ENCODE measurements at places on chromosomes 13 and 19.

DNA sequence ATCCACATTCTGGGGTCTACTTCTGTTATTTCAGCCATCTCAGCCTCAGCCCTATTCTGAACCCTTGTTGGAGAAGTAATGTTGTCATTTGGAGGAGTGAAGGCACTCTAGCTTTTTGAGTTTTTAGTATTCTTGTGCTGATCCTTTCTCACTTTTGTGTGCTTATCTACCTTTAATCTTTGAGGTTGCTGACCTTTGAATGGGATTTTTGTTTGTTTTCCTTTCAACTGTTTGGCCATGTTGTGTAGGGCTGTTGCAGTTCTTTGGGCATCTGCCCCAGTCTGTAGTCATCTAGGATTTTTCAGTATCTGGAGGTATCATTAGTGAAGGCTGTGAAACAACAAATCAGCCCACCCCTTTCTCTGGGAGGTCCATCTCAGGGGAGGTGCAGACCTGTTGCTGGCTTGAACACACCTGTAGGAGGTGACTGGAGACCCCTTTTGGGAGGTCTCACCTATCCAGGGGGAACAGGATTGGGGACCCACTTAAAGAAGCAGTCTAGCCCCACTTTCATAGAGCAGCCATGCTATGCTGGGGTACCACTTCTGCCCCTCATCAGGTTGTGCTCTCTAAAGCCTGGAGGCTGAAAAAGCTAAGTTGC, 1391.4 kb downstream of the UQCRFS1 start:
- no peak for DNase-seq

GRCh38 chr19:32238076-32238475, 107.3 kb upstream of the ZNF507 start:
- peak; percentile 11 for DNase-seq

DNA sequence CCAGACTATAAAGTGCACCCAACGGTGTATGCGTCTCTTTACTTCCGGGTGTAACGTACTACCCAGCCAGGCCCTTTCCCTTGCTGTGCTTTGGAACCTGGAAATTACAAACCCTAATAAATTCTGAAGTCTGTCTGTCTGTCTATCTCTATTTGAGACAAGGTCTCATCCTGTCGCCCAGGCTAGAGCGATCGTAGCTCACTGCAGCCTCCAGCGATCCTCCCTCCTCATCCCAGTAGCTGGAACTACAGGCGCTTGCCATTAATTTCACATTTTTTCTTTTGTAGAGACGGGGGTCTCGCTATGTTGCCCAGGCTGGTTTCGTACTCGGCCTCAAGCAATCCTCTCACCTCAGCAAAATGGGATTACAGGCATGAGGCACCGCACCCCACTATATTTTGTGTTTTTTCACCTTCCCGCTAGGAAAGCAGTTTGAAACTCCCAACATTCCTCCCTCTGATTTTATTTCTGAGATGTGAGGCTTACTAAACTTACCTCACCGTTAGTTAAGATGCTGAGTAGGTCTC, 469 bp upstream of the RNF6 start:
- no peak for DNase-seq

DNA sequence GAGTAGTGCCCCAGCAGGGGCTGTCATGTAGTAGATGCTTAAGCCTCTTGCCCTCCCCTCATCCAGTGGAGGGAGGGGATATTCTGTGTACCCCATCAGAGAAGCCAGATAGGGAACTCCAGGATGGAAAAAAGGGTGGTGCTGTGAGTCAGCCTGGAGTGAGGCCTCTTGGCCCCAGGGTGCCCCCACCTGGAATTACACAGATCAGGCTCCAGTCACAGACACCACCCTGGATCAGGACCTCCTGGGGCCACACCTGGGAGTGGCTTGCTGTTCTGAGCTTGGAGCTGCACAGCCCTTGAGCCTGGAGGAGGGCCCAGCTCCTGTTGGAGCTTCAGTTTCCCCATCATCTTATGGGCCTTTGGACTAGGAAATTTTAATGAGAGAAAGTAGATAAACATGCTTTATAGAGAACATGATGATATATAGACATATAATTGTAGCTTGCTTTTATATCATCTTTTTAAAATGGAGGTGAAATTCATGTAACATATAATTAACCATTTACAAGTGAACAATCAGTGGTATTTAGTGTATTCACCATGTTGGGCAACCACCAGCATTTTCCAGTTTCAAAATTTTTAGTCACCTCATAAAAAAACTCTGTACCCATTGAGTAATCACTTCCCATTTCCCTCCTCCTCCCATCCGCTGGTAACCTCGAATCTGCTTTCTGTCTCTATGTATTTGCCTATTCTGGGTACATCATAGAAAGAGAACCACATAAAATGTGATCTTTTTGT, 24.6 kb downstream of the CYP4F22 start:
- peak; percentile 83 for DNase-seq

GRCh38 chr13:97582170-97582569, 148.2 kb downstream of the RAP2A start:
- DNase-seq: peak; percentile 52

DNA sequence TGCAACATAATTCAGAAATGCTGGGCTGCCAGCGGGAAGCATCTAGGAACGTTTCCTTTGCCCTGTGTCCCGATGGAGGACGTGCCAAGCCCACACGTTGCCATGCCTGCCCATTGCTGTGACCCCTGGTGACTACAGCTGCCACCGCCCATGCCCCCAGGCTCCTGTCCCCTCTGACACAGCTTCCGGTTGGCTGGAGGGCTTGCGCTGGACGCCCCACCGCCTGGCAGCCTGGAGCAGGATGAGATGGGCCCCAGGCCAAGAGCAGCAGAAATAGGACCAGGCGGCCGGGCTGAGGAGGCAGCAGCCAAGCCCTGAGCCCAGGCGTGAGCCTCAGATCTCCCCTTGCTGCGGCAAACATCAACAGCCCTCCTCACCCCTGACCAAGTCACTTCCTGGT, 125.9 kb downstream of the COL4A2 start:
- DNase-seq: no peak

- DNase-seq: peak; percentile 40
These were observed 904 bp upstream of the SIGLEC9 start for GRCh38 chr19:51123802-51124201.

- no peak for DNase-seq
These were observed 1.7 kb downstream of the FPR1 start for GRCh38 chr19:51749979-51750378.

- no peak for DNase-seq
These were observed 4.7 kb downstream of the LENG1 start for GRCh38 chr19:54154603-54155345.

GRCh38 chr19:53909471-53910169, 542 bp downstream of the CACNG7 start:
- DNase-seq: no peak

- peak; percentile 85 for DNase-seq
These were observed 4.1 kb upstream of the EML2 start for GRCh38 chr19:45643024-45643926.

- DNase-seq: no peak
These were observed 1.9 kb upstream of the SDHAF1 start for GRCh38 chr19:35992907-35993765.

DNA sequence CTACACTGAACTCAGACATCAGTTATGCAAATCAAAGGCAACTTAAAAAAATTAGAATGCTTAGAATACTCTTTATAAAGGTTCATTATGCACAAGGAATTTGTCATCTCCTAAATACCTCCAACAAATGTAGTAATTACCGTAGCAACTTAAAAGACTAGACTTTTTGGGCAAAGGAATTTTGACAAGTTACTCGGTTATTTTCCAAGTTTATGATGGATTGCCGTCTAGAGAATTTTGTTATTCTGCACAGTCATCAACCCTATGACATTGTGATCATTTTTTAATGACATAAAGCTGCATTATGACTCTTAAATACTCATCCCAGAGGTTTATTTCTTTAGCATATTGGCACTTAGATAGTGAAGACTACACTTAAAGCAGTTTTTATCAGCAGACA, 71.9 kb downstream of the TRPC4 start:
- no peak for DNase-seq

GRCh38 chr13:29925457-29926097, 75.2 kb upstream of the UBL3 start:
- DNase-seq: peak; percentile 77

DNA sequence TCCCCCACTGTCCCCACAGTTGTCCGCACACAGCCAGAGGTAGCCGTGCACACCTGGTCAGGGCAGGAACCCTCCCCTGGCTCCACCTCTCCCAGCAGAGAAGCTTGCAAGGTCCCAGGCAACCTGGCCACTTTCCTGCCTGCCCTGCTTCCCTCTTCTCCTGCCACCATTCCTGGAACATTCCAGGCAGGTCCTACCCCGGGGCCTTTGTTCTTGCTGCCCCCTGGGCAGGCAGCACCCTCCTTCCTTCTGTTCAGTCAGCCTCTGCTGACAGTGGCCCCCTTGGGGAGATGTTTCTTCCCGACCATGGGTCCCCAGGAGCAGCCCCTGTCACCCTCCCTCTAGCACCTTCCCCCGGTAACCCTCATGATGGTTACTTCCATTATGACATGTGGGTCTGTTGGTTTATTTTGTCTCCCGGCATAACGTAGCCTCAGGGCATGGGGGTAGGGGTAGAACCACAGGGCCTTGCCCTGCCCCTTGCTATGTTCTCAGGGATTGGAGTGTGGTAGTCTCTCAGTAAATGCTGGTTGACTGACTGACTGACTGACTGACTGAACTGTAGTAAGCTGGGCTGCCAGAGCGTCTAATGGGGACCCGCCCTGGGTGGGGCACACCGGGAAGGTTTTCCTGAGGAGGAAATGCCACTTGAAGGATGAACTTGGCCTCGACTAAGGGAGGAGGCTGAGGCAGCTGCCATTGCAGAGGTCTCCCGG, 10.8 kb downstream of the PAK4 start:
- DNase-seq: no peak

- DNase-seq: no peak
These were observed 15.7 kb downstream of the FAM124A start for GRCh38 chr13:51237887-51238286.

- peak; percentile 17 for DNase-seq
These were observed 354 bp downstream of the CYP4F3 start for GRCh38 chr19:15640904-15641597.

DNA sequence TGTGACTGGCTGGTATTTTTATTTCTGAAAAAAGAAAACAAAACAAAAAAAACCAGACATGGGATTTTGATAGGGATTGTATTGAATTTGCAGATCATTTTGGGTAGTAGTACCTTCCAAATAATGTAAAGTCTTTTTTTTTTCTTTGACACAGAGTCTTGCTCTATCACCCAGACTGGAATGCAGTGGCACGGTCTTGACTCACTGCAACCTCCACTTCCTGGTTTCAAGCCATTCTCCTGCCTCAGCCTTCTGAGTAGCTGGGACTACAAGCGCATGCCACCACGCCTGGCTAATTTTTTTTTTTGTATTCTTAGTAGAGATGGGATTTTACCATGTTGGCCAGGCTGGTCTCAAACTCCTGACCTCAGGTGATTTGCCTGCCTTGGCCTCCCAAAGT, 4.2 kb downstream of the ZNF101 start:
- no peak for DNase-seq

DNA sequence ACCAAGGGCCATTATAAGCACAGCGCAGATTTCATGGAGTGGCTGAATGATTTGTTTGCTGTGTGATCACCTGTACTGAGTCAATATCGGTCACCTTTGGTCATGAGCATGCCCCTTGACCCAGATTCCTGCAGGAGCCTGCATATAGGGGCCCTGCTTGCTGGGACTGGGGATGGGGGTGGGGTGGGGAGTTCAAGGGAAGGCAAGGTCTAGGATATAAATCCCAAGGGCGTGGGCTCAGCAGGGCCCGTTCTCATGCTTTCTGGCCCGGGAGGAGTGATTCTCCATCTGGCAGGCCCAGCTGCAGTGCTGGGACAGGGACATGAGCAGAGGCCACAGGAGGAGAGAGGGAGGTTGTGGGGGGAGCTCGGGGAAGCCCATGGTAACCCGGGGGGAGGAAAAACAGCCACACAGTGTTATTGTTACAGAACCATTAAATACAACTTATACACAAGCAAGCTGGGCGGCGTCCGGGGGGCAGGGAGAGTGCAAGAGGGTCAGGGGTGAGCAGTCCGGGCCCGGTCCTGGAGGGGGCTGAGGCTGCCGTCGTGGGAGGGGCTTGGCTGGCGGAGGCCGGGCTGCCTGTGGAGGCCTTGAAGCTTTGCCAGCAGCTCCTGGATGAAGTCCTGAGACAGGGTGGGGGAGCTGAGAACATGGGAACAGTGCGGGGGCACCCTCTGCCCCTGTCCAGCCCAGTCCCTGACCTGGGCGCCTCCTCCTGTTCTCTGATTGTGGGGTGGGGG, 5.2 kb downstream of the PPP1R14A start:
- DNase-seq: no peak

DNA sequence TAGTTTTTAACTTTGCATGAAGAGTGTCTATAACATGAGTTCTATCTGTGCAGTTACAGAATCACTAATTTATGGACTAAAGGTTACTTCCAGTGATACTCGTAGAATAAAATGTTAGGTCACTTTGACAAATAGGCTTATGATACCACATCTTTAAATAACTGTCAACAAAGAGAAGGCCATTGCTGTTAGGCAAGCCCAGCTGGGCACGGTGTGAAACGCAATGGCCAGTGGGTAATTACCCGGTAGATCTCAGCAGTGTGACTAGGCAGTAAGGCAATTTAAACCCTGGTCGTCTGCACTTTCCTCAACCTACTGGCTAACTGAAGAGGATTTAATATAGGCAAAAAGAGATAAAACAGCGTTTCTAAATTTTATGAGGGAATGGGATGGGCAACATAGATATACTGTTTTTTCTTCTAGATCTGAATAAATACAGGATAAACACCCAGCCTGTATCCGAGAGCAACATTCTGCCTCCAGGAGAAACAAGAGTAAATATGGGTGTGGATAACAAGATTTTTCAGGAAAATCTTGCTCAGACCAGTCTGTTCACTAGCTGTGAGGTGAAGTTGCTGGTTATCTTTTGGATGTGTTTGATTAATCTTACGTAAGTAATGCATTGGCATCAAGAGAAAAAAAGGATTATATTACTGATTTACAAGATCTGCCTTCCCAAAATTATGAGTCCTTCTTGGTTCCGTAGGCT, 631.3 kb downstream of the EFNB2 start:
- no peak for DNase-seq

GRCh38 chr19:5665781-5666513, 14.4 kb downstream of the MICOS13 start:
- no peak for DNase-seq

GRCh38 chr13:62837895-62838294, 1422.2 kb upstream of the PCDH20 start:
- DNase-seq: no peak

GRCh38 chr13:90866006-90866405, 481.5 kb upstream of the MIR17HG start:
- no peak for DNase-seq

DNA sequence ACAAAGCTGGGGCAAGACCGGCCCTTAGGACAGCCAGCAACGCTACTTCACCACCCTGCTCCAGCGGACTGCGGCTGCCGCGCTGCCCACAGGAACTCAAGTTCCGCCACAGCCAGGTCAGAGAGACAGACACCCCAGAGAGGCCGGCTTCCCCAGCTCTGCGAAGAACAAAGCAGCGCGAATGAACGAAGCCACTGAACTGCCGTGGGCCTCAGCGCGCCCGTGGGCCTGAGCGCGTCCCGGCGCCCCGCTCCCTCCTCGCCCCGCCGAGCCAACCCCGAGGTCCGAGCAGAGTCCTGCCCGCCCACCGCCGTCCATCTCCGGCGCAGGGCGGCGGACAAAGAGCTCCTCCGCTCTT, 158.4 kb downstream of the RNF17 start:
- DNase-seq: peak; percentile 75

- DNase-seq: no peak
These were observed 9.1 kb upstream of the SPACA7 start for GRCh38 chr13:112366907-112367646.
